ENCODE measurements at places on chromosomes 3 and 15.

DNA sequence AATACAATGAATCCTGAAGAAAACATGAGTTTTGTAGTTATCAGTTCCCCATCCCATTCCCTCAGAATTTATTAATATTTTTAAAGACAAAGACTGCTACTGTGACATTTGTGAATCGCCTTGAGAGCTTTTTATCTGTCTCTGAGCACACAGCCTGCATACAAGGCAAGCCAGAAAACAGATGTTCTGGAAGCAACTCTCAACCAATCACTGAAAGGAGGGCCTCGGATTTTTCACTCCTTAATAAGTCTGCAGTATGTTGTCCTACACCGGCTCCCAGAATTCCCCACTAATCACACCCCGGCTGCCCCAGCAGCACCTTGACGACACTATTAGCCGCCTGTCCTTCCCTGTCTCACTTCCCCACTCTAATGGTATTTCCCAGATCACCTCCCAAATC lies 138.5 kb downstream of the ZNF621 start:
- no peak for DNase-seq

DNA sequence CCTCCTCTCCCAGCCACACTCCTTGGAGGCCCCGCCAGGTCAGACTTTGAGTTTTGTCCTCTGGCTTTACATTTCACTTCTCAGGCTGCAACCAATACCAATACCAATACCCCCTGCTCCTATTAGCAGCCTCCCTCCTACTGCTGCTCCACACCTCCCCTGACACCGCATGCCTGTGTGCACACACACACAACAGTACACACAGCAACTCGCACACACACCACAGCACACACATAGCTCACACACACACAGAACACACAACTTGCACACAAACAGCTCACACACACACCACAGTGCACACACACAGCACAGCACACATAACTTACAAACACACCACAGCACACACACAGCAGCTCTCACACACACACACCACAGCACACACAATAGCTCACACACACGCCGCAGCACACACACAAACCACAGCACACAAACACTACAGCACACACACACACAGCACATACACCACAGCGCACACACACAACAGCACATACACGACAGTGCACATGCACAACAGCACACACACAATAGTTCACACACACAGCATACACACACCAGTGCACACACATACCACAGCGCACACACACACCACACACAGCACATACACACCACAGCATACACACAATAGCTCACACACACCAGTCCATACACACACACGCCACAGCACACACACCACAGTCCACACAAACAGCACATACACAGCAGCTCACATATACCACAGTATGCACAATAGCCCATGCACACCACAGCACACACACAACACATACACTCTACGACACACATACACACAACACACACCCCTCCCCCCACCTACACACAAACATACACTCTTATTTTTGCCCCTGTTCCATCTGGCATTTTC lies 204.7 kb downstream of the UACA start:
- no peak for DNase-seq

DNA sequence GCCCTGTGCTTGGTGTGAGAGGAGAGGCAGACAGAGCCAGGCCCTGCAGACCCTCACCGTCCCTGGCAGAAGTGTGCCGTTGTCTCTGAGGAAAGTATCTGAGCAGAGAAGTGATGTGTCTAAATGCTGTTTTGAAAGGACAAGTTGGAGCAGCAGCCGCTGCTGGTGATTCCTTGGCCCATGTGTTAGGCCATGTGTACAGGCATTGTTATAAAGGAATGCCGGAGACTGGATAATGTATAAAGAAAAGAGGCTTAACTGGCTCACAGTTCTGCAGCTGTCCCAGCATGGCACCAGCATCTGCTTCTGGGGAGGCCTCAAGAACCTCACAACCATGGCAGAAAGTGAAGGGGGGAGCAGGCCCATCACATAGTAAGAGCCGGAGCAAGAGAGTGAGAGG lies 334.6 kb upstream of the ATP10A start:
- DNase-seq: no peak

DNA sequence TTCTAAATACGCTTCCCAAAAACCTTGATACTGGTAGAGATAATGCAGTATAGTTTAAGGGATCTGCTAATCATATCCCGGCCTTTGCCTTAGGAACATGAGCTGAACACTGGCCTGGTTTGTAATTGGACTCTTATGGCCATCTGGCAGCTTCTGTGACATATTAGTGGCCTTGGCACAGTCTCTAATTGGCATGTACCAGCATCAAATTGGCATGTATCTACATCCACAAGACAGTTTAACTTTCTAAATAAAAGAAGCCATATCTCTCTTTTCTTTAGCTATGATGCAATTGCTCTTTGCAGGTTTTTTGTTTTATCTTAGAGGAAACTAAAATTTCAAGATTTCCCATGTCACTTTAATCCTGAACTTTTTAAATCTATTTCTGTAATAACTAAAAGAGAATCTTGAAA lies 44.6 kb upstream of the FILIP1L start:
- DNase-seq: no peak

GRCh38 chr3:99400352-99400751 lies 238.0 kb upstream of the COL8A1 start:
- DNase-seq: no peak

DNA sequence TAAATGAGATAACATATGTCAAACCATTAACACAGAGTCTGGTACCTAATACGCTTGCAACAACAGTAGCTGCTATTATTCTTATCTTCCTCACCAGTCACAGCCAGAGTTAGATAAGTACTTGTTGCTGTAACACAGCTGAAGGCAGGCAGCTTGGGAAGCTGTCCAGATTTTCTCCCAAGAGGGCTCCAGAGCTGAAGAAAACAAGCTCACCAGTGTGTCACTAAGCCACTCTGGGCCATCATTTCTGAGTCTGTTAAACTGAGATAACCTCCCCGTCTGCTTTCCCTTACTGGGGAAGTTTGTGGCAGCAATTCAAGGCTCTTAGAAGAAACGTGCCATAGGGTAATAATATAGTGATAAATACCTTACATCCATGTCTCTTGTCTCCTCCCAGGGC lies 226.3 kb downstream of the TAFA4 start:
- no peak for DNase-seq

DNA sequence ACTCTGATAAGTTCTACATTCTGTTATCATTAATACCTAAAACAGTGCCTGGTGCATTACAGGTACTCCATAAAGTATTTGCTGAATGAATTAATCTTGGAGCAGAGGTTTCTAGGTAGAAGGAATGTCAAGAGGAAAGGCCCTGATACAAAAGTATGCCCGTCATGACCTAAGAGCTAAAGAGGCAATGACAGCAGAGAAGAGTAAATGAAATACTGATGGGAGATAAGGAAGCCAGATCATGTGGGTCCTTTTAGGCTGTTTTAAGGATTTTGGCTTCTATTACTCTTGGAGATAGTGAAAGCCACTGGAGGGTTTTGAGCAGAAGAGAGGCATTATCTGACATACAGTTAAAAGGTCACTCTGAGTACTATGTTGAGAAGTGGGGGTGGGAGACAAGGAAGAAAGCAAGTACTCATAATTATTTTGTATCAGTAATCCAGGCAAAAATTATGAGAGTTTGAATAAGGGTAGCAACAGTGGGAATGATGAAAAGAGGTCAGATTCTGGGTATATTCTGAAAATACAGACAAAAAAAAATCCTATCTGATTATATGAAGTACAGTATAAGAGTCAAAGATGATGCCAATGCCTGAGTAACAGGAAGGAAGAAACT lies 48.3 kb downstream of the DENND4A start:
- no peak for DNase-seq
